ENCODE measurements at places on chromosomes 7 and 10.

DNA sequence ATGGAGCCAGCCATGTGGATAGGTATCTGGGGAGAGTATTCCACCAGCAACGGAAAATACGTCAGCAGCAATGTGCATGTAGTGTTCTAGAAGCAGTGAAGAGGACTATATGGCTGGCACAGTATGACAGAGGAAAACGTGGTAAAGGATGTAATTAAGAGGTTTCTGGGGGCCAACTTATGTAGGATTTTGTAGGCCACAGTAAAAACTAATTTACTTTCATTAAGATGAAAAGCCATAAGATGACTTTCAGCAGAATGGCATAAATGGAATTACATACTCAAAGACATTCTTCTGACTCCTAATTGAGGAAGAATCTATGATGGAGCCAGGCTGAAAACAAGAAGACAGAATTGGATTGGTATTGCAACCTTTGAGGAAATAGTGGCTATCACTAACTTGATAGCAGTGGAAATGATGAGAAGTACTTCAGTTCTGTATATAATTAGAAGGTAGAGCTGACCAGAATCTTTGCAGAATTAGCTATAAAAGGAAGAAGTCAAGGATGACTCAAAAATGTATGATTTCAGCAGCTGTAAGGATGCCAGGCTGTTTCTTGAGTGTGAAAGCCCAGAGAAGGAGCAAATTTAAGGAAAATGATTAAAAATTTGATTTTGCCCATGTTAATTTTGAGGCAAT lies 156.7 kb downstream of the MBL2 start:
- DNase-seq, result no peak

GRCh38 chr7:97107192-97107800 lies 10.2 kb upstream of the SDHAF3 start:
- DNase-seq, result no peak

DNA sequence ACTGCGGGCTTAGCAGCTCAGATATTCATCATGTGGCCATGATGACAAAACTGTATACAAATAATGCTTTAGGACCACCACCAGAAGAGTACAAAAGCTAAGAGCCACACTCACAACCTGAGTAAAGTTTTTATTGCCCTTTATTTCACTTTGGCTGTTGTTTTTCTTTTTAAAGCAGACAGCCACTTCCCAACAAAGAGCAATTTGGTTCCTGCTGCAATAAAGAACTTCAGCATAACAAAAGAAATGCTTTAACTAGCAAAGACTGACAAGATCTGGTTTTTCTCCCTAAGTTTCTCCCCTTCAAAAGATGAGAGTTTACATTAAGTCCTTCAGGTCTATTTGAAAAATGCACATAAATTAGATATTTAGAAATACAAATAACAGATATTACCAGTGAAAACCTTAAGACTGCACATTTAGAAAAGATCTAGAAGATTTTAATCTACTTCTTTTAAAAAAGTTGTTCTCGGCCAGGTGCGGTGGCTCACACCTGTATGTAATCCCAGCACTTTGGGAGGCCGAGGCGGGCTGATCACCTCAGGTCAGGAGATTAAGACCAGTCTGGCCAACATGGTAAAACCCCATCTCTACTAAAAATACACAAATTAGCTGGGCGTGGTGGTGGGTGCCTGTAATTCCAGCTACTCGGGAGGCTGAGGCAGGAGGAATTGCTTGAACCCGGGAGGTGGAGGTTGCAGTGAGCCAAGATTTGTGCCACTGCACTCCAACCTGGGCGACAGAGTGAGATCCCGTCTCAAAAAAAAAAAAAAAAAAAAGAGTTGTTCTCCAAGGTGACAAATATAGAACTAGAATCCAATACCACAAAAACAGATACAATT lies 59.4 kb downstream of the WAPL start:
- no peak for DNase-seq

- DNase-seq, result no peak
These were observed 331.5 kb upstream of the NFE2L3 start for GRCh38 chr7:25820432-25821040.

GRCh38 chr7:13115157-13115772 lies 427.8 kb downstream of the ARL4A start:
- DNase-seq, result no peak

GRCh38 chr10:119598397-119598796 lies 1.6 kb upstream of the TIAL1 start:
- no peak for DNase-seq

DNA sequence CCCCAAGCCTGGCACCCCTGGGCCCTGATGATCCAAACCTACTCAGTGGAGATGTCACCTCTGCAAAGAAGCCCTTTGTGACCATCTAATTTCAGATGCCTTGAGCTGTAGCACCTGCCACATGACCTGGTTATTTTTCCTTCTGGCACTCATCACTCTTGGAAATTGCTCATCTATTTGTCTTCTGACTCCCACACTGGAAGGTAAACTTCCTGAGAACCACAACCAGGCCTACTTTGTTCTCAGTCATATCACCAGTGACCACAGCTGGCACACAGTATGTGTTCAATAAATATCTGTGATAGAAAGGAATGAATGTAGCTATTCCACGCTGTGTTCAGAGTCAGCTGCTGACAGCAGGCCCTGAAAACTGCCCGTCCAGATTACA lies 97.1 kb downstream of the SH3PXD2A start:
- no peak for DNase-seq

GRCh38 chr7:134364619-134365037 lies 47.9 kb upstream of the SLC35B4 start:
- DNase-seq, result no peak

GRCh38 chr10:119341459-119342301 lies 134.3 kb downstream of the GRK5 start:
- DNase-seq, result no peak

DNA sequence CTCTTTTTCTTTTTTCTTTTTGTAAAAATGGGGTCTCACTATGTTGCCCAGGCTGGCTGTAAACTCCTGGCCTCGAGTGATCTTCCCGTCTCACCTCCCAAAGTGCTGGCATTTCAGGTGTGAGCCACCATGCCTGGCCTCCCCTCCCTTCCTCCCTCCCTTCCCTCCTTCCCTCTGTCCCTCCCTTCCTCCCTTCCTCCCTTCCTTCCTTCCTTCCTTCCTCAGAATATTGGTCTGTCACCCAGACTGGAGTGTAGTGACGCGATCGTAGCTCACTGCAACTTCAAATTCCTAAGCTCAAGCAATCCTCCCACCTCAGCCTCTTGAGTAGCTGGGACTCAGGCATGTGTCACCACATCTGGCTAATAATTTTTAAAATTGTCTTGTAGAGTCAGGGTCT lies 8.4 kb downstream of the AGAP3 start:
- DNase-seq, result no peak

GRCh38 chr7:89554209-89554608 lies 600.1 kb upstream of the STEAP1 start:
- no peak for DNase-seq

DNA sequence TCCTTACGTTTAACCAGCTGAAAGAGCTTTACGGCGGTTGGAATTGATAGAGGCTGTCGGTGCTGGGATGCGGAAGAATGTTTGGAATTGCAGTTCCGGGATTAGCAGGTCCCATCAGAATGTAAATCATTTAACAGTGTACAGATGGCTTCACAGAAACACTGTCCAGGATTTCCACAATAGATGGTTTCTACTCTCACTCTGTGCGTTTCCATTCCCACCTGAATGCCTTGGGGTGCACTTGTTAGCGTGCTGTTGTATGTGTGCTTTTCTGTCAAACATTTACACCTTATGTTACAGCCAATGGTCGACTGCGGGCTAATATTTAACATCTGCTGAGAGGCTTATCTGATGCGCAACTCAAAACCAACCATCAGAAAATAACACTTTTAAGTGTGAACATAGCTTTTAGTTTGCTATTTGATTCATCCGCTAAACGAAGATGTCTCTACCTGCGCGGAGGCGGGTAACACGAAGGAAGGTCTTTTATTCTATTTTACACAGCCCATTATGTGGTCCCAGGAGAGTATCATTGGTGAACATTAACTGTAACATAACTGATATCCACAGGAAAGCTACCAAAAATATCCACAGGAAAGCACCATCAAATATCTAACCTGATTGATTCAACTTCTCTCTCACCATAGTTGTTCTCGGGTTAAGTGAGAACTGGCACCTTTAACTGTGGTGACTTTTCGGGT lies 179.0 kb downstream of the PRPF18 start:
- no peak for DNase-seq

DNA sequence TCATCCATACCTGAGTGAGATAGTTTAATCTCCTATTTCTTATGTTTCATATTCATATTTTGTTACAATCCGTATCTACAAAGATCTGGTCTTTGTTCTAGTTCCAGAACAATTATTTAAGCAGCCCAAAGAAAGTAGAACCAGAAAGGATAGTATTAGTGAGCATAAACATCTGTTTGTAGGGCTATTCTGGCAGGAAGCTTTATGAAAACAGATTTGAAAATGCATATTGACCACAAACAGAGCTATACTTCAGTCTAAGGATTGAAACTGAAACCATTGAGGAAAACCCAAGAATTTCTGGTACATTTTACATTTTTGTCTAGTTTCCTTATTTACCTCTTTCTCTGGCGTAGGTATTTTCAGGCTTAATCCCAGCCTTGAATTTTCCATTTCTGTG lies 28.1 kb downstream of the LRGUK start:
- no peak for DNase-seq

- DNase-seq, result no peak
These were observed 99.1 kb downstream of the OSBPL3 start for GRCh38 chr7:24880886-24881285.

- no peak for DNase-seq
These were observed 35.7 kb downstream of the GSDME start for GRCh38 chr7:24721481-24722001.

DNA sequence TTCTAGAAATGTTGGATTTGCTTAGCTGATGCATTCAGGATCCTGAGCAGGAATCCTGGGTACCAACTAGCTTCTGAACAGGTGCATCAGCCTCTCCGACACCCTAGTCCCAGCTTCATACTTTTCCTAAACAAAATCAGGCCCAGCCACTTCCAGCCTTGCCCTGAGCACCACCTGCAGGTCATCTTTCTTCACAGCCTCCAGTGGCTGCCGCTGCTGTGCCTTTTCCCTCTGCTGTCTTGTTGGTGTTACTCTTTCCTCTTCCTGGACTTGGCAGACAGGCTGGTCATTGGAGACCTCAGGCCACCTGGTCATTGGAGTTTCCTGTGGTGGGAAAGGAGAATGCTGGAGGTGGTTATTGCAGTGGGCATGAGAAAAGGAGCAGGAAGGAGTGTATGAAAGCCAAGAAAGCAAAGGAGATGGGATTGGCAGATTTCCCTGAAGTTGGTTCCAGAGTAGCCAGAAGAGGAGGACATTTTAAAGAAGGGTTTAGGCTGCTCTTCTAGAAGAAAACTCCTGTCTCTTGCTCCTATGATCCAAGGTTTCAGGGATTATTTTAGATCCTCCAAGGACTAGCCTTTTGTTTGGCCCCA lies 48.2 kb upstream of the NFKB2 start:
- DNase-seq, result no peak

DNA sequence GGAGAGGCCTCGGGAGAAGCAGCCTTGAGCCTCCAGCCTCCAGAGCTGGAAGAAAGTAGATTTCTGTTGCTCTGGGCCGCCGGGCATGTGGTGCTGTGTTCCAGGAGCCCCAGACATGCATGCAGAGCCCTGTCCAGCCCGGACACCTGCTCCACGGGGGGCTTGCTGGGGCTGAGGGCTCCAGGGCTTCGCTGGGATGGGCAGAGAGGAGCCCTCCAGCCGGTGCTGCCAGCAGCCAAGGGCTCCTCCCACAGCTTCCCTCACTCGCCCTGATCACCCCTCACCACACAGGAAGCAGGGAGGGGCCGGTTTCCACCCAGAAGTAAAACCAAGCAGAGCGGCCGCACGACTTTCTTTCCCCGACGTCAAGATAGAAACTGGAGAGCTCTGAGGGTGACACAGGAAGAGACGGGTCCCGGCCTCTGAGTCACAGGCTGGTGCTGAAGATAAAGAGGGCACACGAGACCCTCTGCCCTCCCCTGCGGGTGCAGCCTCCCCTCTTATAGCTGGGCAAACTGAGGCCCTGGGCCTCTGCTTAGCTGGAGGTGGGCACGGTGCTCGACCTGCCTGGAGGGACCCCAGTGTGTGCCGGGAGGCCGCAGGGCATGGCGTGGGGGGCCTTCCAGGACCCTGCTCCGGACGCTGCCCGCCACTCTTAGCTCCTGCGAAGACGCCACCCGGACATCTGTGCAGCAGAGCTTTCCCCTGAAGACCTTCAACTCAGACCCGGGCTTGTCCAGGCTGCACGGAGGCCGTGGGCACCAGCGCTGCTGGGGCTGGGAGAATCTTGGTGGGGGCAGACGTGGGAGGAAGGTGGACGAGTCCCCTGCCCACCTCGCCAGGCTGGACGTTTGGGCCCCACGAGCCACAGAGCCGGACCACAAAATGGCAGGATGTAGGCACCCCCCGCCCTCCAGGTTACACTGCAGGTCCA lies 31.1 kb downstream of the ADAP1 start:
- no peak for DNase-seq

- no peak for DNase-seq
These were observed 337.8 kb downstream of the SORCS1 start for GRCh38 chr10:106826716-106827115.

GRCh38 chr7:41899823-41900433 lies 197.0 kb upstream of the INHBA start:
- no peak for DNase-seq

Data from HFF-Myc (cell line).